ENCODE measurements at places on chromosomes 13 and 19.

DNA sequence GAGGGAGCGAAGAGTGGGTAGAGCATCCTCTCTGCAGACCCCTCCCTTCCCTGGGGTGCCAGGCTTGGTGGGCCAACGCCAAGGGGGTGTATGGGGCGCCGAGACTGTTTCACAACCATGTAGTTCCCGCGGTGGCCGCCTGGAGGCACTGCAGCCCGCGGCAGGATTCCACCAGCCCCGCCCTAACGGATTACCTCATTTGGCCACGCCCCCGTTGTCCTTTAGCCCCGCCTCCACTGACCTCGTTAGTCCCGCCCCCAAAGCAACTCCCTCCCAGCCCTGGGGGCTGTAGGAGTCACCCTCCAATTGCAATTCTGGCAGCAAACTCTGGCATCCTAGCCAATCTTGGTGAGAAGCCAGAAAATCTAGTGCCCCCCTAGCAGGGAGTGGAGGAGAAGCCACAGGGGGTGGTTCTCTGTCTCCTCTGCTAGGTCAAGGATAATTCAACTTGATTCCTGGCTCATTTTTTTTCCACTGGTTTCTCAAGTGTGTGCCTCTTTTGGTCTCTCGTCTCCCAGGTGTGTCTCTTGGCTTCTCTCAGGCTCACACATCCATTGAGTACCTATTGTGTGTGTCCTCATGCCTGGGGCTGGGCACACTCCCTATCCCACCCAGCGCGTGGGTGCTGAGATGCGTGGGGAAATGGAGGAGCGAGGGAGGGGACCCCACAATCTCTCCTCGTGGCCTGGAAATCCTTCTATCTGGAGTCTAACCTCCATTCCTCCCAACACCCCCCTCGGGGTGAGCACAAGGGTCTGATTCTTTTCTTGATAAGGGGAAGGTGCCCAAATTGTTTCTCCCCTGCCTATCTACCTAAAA is 2.0 kb downstream of the OLFM2 start:
- DNase-seq = peak; percentile 76

- no peak for DNase-seq
These were observed 9.0 kb downstream of the UGGT2 start for GRCh38 chr13:96044238-96044637.

- DNase-seq = no peak
These were observed 83.0 kb downstream of the FLT1 start for GRCh38 chr13:28411831-28412353.

GRCh38 chr13:41670873-41671443 is 213.6 kb downstream of the RGCC start:
- no peak for DNase-seq

DNA sequence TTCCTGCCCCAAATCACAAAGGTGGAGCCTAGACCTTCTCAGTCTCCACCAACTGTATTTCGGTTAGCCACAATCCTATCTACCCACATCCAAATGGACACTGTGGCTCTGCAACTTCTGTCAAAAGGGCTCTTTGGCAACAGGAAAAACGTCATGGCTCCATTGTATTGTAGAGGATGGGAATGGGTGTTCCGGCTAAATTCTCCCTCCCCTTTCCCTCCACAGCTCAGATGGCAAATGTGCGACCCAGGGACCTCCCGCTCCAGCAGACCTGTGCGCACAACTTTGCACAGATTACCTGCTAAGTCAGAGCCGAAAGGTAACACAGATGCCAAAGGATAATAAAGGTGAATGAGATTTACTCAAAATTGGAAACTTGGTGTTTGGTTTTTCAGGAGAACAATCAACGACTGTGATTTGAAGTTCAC is 968 bp upstream of the KL start:
- no peak for DNase-seq

- DNase-seq = no peak
These were observed 20.6 kb upstream of the SMIM17 start for GRCh38 chr19:56622374-56622773.

GRCh38 chr13:58598241-58598640 is 966.7 kb downstream of the PCDH17 start:
- no peak for DNase-seq

DNA sequence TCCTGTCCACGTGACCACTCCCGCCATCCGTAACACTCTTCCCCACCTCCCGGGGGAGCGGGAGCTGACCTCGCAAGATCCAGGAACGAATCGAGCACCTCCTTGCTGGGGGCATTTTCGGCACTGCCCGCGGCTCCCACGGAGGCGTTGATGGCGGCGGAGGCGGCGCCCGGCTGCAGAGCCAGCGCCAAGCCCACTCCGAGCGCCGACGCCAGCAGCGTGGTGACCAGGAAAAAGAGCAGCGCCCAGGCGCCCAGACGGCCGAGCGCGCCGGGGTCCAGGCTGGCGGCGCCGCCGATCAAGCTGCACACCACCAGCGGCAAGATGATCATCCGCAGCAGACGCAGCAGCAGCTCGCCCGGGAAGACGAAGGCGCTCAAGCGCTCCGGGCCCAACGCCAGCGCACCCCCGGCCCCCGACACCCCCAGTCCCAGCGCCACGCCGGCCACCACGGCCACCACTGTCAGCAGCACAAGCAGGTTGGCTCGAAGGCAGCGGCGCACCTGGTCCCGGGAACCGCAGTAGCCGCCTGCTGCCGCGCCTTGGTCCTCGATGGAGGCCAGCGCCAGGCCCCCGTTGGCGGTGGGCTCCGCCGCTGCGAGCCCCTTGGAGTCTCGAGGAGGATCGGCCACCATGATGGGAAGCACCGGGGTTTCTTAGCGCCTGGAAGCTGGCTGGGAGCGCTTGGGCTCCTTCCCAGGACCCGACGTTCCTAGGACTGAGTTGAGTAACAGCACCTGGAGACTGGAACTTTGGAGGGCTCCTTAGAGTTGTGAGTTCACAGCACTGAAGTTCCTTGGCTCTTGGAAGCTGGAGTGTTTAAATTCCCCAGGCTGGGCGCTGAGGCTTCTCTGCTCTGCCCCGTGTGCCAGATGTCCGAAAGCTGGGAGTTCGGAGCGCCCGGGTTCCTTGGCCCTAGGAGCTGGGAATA is 798 bp downstream of the SLC1A5 start:
- peak; percentile 33 for DNase-seq

GRCh38 chr13:20230913-20231838 is 943 bp downstream of the GJB6 start:
- no peak for DNase-seq

DNA sequence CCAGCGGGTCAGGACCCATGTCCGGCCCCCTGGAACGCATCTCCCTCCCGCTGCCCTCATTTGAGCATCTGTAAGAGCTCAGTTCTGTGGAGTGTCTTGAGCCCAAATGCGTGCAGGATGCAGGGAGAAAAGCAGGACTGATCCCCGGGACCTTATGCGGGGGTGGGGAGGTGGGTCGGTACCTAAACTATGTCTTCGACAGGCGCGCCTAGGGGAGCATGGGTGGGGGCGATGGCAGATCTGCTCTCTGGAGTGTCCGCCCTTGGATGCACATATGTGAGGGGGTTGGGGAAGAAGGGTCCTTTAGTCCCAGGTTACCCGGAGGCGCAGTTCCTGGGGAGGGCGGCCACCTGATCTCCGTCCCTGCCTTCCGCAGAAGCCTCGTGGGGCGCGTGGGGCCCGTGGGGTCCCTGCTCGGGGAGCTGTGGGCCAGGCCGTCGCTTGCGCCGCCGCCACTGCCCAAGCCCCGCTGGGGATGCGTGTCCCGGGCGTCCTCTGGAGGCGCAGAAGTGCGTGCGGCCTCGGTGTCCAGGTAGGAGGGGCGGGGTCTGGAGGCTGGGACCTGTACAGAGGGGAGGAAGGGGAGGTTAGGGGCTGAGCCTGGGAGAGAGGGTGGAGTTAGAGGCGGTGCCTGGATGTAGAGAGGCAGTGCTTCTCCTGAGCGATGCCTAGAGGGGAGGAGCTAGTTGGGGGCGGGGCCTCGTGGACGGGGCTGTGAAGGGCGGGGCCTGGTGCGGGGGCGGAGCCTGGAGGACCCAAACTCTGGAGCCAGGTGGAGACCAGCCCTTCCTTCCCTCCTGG is 2.9 kb downstream of the CILP2 start:
- peak; percentile 67 for DNase-seq

DNA sequence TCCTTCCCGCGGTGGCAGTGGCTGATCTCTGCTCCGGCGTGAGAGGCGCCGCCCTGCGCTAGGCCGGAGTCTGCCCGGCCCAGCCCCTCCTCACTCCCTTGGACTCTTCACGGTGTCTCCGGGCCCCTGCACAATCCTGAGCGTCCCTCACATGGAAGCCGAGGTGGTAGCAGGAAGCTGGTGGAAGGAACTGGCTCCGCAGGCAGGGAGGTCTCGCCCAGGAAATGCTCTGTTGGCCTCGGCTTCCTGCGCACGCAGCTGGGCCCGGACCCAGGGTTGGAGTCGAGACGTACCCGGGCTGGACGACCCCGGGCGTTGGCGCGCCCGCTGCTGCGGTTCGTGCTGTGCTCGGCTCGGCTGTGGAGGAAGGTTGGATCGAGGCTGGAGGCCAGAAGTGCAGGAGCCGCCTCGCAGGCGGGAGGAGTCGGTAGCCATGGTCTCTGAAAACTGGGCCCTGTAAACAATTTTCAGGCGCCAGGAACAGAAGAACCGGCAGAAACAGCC is 46.3 kb downstream of the ZNF724 start:
- DNase-seq = no peak

DNA sequence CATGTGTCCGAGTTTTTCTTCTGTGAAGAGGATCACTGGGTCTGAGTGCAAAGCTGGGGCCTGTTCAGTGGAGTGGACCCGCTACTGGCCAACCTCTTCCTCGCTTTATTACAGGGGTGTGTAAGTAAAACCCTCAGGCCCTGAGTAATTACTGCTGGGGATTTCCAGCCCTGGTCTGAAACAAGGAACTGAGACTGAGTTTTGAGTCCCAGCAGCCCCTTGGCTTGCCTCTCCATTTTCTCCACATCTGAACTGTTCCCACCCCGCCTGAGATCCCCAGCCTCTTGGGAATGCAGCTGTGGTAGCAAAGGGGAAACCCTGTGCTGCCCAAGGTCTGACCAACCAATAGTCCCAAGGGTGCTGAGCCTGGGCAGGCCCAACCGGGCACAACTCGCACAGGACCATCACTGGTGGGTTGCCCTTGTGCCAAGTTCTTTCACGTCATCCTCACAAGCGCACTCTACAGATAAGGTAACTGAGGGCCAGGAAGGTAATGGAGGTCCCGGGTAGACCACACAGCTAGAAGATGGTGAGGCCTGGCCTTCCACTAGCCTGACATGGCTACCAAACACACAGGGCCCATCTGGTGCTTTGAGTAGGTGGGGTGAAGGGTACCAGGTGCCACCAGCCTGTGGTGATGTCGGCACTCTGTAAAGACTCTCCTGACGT is 13.7 kb upstream of the SLC35E1 start:
- no peak for DNase-seq

- no peak for DNase-seq
These were observed 8.5 kb upstream of the EEF1AKMT1 start for GRCh38 chr13:20782116-20782708.

DNA sequence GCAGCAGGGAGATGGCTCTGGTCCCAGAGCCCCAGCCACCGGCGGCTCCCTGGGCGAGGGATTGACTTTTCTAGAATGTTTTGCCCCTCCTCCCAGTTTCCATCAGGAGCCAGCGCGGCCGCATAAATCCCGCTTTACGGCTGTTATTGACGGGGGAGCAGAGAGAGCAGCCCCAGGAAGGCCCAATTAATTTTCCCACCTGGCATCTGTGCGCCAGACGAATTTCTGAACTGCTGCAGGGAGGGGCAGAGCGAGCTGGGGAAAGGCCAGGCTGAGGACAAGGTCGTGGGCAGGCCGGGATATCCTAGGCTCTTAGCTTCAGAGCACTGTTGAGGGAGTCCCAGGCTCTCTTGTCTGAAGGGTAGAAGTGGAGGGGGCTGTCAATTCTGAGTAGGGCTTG is 24.7 kb downstream of the ZNRF4 start:
- DNase-seq = no peak

DNA sequence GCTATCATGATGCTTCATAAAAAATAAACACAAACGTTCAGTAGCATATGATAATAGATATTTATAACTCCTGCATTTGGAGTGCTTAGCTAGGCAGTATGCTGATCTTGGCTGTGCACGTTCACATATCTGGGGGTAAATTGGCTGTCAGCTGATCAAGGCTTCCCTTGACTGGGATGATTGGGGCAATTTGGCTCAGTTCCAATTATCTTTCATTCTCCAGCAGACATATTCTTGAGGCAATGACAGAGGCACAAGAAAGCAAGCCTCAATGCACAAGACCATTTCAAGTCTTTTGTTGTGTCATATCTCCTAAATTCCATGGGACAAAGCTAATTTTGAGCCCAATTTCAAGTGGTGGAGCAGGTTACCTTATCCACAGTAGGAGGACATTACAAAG is 142.0 kb downstream of the DLEU7 start:
- DNase-seq = no peak

- no peak for DNase-seq
These were observed 92.7 kb downstream of the COL4A2 start for GRCh38 chr13:110399801-110400200.

GRCh38 chr13:112849500-112849899 is 119.5 kb upstream of the MCF2L start:
- no peak for DNase-seq

DNA sequence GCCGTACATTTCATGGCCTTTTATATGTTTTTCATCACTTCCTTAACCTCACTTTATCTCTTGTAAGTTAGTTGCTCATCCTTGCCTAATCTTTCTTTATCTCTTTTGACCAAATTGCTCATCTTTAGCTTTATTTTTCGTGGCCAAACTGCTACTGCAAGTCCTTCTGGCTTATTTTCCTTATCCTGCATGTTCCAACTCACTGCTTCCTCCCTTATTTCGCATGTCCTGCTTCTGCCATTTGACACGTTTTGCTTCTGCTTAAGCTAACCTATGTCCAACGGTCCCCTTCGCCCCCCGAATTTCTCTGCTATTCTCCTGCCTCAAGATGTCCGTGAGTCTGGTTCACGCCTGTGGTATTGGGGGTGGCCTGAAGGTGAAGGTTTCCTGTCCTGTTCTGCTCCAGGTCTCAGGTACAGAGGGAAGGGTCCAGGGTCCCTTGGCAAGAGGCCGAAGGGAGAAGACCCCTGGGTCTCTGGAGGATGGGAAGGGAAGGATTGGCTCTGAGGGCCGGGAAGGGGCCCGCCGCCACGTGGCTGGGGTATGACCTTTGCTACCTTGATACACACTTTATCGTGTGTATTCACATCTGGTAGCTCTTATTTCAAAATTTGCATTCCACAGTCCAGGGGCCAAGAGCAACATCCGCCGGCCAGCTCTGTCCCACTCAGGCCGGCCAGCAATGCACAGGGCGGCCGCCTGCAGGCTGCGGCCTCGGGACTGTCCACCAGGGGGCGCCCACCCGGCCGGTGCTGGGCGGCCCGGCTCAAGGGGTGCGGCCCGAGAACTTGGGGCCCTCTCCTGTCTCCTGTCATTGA is 2.9 kb upstream of the C19orf85 start:
- DNase-seq = peak; percentile 61

Measured in activated T-cell treated with anti-CD3 and anti-CD28 coated beads for 1 hour (primary cell).